ENCODE measurements at places on chromosomes 7 and 10.

DNA sequence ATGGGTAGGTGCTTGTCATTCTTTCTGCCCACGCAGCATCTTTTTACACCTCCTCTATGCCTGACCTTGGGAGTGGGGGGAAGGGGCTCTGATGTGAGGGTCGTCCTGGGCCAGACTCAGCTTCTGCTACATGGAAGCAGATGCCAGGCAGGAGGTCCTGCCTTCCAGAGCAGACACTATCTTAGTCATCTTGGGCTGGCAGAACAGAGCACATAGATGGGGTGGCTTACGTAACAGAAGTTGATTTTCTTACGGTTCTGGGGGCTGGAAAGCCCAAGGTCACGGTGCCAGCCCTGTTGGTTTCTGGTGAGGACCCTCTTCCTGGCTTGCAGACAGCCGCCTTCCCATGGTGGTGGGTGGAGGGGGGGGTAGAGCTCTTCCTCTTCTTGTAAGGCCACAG is 159.0 kb downstream of the PRKAG2 start:
- no peak for DNase-seq

DNA sequence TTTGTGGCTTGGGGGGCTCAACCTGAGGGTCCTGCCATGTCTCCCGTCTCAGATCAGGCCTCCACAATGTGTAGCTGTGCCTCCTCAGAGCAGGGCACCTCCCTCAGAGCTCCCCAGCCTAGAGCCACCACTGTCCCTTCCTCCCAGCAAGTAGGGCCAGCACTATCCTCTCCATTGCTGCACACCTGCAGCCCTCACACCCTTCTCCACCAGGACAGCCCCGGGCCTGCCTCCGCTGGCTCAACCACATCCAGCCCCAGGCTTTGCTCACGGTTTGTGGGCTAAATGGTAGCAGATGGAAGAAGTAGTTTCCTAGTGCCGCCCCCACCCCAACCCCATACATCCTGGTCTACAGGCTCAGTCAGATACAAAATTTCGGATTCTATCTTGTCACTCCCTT is 10.1 kb downstream of the NFKB2 start:
- DNase-seq = no peak

- DNase-seq = no peak
Measured at GRCh38 chr7:29008590-29008989, 50.5 kb upstream of the TRIL start.

DNA sequence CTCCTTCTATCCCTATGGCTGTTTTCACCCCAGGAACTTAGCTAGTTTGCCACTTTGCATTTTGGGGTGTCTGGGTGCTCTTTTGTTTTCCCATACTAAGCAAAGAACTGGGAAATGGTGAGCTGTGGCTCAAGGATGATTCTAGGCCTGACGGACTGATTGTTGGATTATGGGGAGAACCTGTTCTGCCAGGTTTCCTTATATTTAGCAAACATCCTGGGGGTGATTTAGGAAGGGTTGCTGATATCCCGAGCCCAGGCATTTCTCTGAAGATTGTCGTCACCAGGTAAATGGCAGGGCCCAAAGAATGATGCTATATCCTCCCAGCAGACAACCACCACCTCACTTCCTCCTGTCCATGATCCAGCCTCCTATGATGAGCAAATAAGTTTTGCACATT is 72.1 kb upstream of the GRB10 start:
- DNase-seq = no peak

GRCh38 chr7:76002822-76003221 is 8.4 kb upstream of the TMEM120A start:
- no peak for DNase-seq

DNA sequence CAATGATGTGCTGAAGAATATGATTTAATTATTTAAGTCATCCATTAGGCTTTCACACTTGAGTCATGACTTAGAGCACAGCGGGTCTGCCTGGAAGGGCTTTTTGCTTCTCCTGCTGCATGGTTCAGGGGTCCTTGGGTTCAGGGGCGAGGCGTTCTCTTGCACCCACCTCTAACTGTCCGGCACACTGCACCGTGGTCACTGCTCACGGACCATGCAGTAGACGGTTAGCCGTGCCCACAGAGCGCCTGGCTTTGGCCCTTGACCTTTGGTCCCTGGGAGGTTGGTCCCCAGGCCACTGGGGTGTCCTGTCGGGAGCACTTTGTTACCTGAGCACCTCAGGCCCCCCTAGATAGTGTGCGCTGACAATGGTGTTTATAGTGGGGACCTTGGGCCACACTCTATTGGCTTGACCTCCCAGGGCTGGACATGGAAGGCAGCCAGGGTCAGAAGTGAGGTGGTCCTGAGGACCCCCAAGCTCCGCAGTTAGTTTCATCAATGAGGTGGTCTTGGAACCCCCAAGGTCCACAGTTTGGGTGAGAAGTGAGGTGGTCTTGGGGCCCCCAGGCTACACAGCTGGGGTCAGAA is 110.6 kb downstream of the ACTR3B start:
- no peak for DNase-seq

GRCh38 chr10:49761789-49762565 is at the start of gene OGDHL:
OGDHL (minus strand) TSS chr10:49762323; CDS start chr10:49758592, 3,731 bp downstream.
- peak; percentile 85 for DNase-seq
